Stimulated activated CD8-positive, alpha-beta memory T cell treated with anti-CD3 and anti-CD28 coated beads, Interleukin-4, amount 100 ng/mL, for 1 hour (primary cell): ENCODE measurements at places on chromosomes 5 and 9.

DNA sequence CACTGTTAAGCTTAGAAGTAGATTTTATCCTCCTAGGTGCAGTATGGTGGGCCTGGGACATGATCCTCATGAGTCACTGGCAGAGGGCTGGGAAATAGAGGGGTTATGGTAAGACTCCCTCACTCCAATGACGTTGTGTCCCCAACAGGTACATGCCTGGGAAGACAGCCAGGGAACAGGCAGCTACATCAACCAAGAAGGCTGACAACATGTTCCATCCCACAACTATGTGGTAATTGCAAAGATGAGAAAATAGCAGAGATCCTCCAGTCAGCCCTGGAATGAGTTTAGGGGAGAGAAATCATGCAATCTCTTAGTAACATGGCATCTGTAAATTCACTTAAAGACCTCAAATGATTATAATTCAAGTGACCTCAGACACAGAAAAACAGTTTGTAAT, 114.4 kb upstream of the LIFR start:
- DNase-seq: no peak

- no peak for DNase-seq
These were observed 181.5 kb upstream of the PIK3R1 start for GRCh38 chr5:68033961-68034571.

- DNase-seq: no peak
These were observed 182.0 kb upstream of the PPP1R26 start for GRCh38 chr9:135297456-135298075.

- DNase-seq: no peak
These were observed 13.6 kb downstream of the LCN10 start for GRCh38 chr9:136729144-136729543.

- DNase-seq: no peak
These were observed 17.5 kb downstream of the ANKRD33B start for GRCh38 chr5:10581424-10581748.

DNA sequence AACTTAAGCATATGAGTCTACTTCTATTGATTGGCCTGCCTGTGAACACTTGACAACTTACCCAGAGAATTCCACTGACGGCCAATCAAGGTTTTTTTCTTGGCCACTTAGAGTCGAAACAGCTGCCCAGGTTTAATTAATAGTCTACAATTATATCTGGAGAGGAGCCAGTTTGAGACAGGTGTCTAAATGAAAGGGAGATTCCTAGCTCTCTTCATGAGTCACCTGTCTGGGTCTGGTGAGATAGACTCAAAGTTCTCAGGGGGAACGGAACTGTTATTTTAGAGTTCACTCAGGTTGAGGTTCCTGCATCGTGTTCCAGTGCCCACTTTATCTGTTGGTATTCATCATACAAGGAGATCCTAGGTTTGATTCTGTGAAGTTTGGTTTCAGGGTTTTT, 111.0 kb downstream of the CD180 start:
- DNase-seq: no peak

DNA sequence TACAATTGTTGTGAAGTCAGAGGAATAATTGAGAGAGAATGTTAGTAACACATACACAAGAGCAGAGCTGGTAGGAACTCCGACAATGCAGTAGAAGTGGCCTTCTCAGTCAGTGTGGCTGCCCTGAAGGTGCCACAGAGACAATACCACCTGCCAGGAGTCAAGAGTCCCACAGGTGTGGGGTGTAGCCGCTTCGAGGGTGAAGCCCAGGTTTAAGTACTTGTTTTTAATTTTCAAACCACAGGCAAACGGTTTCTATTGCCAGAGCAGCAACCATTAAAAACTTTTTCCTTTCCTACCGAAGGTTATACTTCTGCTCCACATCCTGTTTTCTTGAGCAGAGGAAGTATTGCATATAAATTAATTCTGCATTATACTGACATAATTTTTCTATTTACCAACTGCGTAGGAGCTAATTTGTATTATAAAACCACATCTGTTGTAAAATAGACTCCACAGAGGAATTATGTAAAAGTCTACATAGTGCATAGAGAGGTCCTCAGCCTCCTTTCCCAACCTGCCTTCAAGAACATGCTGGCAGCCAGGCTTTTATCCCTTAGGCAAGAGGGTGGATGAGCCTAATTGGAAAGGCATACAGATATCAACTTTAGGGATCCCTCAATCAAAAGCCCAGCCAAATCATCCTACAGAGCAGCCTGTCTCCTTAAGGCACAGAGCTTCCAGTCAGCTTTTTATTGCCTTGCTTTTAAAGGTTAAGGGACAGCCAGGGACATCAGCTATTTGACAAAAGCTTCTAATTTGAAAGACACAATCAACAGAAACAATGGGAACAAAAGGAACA, 12.9 kb upstream of the ACTBL2 start:
- DNase-seq: no peak

DNA sequence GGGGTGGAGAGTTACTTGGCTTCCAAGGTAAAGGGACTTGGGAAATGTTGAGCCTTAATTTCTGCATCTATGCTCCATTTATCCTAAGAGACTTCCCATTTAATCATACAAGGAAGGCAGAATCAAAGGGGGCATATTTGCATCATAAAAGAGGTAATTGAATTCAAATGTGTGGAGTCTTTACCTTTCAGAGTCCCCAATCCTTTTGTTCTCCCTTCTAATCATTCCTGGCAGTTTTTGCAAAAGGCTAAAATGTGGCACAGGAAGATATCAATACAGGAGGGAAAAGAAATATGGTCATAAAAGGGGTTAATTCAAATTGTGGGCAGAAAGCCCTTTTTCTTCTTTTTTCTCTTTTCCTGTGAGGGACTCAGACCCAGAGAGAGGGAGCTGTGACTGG, 69.5 kb downstream of the SFXN1 start:
- DNase-seq: no peak

- no peak for DNase-seq
These were observed 28.8 kb downstream of the SLIT3 start for GRCh38 chr5:169272111-169272510.

DNA sequence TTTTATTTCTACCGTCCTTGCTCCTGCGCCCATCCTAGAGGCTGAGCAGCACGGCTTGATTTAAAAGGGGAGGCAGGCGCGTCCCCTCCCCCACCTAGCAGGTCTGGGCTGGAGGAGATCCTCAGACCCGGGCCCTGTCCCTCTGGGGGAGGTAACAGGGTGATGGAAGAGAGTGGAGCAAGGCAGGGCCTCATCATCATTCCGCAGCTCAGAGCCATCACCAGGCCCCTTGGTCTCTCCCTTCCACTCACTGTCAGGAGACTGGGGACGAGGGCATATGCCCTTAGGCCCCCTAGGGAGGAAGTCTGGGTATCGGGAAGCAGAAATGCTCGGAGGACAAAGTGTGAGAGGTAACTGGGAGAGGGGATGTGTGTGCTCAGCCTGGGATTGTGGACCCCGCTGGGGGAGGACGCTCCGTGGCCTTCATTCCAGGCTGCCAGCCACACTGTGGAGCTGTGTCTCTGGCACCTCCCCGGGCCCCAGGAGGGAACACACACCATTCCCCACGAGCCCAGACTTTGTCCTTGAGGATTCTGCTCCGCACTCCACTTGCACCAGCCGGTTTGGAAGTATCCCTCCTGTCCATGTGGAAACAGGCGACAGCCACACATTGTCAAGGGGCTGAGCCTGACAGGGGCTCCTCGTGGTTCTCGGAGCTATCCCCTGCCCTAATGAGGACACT, 761 bp downstream of the REEP2 start:
- DNase-seq: no peak

DNA sequence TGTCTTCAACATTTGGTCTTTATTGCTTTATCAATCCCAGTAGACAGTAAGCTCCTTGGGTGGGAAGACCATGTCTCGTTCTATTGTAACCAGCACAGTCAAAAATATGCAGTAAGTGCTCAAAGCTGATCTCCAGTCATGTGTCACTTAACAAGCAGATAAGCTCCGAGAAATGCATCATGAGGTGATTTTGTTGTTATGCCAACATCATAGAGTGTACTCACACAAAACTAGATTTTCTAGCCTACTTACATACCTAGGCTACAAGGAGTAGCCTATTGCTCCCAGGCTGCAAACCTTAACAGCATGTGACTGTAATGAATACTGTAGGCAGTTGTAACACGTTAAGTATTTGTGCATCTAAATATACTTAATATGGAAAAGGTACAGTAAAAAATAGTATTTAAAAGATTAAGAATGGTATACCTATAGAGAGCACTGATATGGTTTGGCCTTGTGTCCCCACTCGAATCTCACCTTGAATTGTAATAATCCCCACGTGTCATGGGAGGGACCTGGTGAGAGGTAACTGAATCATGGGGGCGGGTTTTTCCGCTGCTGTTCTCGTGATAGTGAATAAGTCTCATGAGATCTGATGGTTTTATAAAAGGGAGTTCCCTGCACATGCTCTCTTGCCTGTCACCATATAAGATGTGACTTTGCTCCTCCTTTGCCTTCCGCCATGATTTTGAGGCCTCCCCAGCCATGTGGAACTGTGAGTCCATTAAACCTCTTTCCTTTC, 39.8 kb upstream of the PCSK5 start:
- DNase-seq: no peak

DNA sequence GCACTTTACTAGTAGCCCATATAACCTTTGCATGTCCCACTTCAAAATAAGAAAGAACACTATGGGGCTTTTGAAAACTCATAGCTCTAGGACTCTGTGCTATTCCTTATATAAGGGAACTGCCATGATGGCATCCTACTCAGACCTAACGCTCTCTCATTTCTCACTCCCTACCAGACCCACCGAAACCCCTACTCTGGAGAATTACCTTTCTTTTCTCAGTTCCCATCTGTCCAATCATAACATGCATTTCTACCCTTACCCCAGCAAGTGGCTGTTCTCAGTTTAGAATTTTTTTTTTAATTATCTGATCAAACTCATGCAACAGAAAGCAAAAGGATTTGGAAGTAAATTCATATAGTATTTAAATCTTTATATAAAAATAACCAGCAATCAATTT, 27.3 kb downstream of the CARNMT1 start:
- no peak for DNase-seq

GRCh38 chr5:135393691-135394090, 5.3 kb downstream of the MACROH2A1 start:
- DNase-seq: no peak

GRCh38 chr5:39870137-39870536, 445.4 kb upstream of the DAB2 start:
- no peak for DNase-seq

GRCh38 chr5:23260621-23261020, 246.8 kb upstream of the PRDM9 start:
- no peak for DNase-seq

DNA sequence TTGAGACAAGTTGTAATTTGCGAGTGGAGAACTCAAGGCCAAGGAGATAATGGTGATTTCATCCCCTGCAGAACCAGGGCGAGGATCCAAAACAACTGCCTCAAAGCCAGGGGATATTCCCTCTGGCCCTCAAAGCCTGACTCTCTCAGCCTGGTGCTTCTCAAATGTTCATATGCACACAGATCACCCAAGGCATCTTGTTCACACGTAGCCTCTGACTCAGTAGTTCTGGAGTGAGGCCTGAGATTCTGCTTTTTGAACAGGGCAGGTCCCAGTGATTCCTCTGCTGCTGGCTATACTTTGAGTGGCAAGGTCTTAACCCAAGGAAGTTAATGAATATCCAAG, 30.2 kb upstream of the WWC1 start:
- no peak for DNase-seq

- no peak for DNase-seq
These were observed 559.7 kb downstream of the ACTL7B start for GRCh38 chr9:108296056-108296455.

DNA sequence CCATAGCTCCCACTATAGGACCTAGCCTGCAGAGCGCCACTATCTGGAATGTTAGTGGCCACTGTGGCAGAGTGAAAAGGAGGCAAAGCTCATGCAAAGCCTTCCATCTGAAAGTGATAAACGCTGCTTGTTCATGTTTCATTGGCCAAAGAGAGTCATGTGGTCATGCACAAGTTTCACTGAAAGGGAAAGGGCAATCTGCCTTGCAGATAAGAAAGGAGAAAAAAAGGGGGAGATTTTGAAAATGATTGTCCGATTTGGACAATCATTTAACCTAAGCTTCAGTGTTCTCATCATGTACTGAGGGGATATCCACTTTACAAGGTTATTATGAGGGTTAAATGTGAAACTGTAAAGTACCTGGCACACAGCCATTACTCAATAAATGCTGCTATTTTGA, 9.0 kb upstream of the MOB3B start:
- DNase-seq: no peak

DNA sequence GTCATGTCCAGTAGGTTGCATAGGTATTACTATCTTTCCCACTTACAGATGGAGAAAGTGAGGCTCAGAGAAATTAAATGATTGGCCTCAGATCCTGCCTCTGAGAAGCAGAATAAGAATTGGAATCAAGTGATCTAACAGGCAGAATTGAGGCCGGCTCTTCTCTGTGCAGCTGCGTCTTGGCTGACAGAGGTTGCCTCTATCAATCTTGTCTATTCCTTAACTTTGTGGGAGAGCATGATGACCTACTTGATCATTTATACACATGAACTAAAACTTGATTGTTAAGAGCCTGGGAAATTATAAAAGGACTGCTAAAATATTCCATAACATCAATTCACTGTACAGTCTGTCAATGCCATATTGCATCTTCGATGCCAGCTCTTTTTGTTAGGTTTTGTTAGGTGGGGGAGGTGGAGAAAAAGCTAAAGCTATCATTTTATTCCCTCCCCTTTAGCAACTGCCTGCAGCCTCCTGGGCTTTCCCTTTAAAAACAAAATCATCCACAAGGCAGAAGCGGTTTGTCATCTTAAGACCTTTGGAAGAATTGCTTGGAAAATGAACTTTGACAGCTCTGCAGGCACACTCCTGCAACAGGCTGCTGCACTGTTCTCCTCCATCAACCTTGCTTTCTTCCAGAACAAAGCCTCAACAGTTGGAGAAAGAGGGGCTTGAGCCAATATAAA, 247.4 kb downstream of the SMARCA2 start:
- no peak for DNase-seq

GRCh38 chr9:103757062-103757461, 337.0 kb upstream of the SMC2 start:
- DNase-seq: no peak

- DNase-seq: no peak
These were observed 41.9 kb downstream of the GLRX start for GRCh38 chr5:95780597-95780996.

DNA sequence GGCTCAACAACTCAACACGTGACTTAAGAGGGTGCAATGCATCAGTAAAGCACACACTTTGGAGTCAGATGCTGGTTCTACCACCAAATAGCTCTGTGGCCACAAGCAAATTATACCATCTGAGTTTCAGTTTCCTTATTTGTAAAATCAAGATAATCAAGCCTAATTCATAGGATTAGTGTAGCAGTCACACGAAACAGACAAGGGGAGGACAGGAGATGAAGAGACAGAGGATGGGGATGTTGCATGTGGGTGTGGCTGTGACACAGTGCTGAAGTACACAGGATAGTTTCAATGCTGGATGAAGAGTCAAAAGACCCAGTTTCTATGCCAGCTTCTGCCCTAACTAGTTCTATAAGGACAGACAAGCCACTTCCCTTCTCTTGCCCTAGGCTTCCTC, 60.2 kb downstream of the SPOCK1 start:
- DNase-seq: no peak

- no peak for DNase-seq
These were observed 17.8 kb downstream of the SERINC5 start for GRCh38 chr5:80238097-80238496.

GRCh38 chr5:73394610-73395009, 54.0 kb downstream of the FOXD1 start:
- no peak for DNase-seq
